Right ventricle myocardium superior (tissue), 1 donor: ENCODE measurements at places on chromosomes 13 and 19. TPM values are rescaled to one million over a fixed set of nuclear protein-coding genes. Genes with fewer than 3 reads are reported as not detected.

GRCh38 chr13:66407128-66407527 is 823.0 kb downstream of the PCDH9 start:
- DNase-seq, result no peak

- DNase-seq, result no peak
Measured at GRCh38 chr13:68851026-68851425, 1256.6 kb upstream of the ATXN8OS start.

Gene OSCAR
- 0.54 TPM for total RNA-seq

DNA sequence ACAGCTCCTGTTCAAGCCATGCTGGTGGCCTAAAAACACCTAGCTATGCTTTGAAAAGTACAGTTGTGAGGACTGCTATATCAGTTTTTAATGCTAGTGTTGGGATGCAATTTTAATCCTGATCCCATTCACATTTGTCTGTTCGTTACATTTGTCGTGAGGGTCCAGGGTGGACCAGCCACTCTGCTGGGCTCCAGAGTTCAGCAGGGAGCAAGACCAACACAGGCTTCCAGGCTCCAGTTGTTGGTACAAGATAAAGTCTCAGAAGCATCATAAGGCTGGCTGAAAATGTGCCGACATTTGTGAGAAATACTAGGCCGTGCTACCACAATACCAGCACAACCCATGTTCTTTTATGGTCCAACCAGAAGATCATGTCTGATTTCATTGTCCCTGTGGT is 210.6 kb downstream of the SLC7A1 start:
- no peak for DNase-seq

- no peak for DNase-seq
Measured at GRCh38 chr19:50268501-50268900, 60.7 kb downstream of the KCNC3 start.

- DNase-seq, result no peak
Measured at GRCh38 chr13:73230716-73231115, 171.9 kb downstream of the KLF5 start.

GRCh38 chr19:11041966-11042627 is 47.2 kb upstream of the LDLR start:
- no peak for DNase-seq

Gene SYCN
- not detected for total RNA-seq

DNA sequence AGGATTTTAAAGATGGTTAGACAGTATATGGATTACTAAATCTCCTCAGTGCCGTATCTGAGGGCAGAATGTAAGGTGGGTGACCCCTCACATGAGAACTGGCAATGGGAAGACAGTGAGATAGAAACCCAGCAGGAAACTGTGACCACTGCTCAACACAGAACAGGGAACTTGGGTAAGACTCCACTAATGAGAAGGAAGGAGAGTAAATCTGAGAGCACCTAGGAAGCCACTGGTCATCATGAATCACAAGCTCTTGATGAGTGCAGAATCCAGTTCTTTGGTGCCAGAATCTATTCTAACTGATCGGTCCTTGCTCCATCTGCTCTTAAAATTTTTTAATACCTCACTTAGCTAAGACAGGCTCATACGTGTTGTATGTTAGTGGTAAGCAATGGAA is 261.8 kb downstream of the KLF12 start:
- no peak for DNase-seq

Gene DNAAF3
- 0.59 TPM for total RNA-seq

DNA sequence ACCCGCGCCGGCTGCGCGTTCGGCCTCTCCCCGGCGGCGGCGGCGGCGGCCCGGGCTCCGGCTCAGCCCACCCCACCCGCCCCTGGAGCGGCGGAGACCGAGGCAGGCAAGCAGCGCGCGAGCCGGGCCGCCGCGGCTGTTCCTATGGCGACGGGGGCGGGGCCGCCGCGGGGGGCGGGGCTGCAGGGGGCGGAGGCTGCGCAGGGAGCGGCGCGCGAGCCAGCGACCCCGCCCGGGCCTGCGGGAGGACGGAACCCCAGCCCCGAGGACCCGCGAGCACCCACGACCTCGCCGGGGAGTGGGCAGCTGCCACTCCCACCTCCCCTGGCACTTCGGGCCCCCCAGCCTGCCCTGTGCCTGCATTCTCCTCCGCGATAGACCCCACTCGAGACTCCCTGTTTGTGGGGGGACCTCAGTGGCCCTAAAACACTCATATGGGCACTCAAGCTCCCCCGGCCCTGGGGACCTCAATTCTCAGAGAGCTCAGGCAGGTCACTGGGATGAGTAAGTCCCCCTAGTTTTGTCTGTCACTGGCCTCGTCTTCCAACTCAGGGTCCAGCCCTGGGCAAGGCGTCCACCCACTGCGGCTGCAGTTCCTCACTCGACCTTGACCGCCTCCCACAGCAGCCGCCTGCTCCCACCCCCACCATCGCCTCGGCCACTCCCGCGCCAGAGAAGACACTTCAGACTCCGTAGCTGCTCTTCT is at the start of gene CTXN1:
CTXN1 (minus strand) TSS at position 115 of the 706 bp plus-strand sequence. CDS start 597 bp downstream, outside the sequence.
- peak; percentile 84 for DNase-seq

DNA sequence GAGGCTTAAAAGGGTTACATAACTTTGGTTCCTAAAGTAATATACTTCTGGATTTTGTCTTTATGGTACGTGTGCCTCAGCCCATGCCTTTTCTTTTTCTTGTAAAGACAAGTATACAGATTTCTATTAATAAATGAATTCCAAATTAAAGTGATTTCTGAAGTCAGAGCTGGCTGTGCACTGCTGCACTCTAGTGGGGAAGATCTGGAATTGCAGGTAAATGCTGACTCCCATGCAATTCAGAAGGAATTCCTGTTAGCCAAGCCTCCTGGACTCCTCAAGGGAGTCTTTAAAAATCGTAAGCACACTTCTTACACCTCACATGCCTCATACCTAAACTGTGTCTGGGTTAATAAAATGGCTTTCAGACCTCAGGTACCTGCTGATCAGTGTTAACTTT is 118.4 kb upstream of the SLC7A1 start:
- no peak for DNase-seq

DNA sequence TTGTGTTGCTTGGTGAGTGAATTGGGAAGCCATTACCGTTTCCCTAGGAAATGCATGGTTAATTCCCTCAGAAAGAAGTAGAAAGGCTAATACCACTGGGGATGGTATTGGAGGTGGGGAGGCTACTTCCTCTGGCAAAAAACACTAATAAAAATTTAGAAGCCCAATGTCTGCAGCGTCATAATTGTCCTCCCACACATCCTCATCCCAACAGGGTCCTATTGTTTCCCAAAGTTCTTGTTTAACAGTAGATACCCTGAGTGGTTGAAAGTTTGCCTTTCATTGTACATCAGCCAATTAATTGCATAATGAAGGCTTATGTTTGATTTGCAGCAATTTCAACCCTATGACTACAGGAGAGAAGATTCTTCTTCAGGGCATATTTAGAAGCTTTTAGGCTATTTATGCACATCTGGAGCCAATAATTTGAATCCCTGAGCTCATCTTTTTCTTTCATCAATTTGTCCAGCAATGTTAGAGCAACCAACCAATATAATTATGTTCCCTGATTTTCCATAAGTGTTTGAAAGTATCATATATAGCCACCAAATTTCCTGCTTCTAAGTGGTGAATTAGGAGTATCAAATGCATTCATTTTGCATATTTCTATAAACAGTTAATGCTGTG is 491.0 kb downstream of the SLITRK5 start:
- no peak for DNase-seq

- DNase-seq, result no peak
Measured at GRCh38 chr13:48729856-48730255, 76.1 kb downstream of the CYSLTR2 start.
